ENCODE measurements at places on chromosomes 16 and 17.

GRCh38 chr17:7712111-7712771 is 5.3 kb upstream of the DNAH2 start:
- no peak for DNase-seq

GRCh38 chr17:45956090-45956489 is 43.0 kb upstream of the STH start:
- no peak for DNase-seq

- no peak for DNase-seq
These were observed 705 bp upstream of the CDRT4 start for GRCh38 chr17:15468126-15468525.

DNA sequence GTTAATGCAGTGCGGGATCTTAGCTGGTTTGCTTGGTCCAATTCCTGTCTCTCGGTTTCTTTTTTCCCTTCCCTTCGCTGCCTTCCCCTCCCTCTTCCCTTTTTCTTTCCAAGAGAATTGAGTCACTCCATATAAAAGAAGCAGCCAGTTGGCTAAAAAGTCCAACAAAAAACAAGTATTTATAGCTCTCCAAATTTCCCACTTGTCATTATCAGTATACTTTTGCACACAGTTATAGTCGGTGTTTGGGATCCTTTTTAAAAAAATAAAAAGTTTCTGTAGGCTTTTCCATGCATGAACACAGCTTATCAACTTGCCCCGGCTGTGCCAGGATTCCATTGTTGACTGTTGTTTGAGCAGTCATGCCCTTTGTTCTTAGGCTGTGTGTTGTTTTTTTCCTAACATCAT is 24.9 kb downstream of the HMOX2 start:
- no peak for DNase-seq

DNA sequence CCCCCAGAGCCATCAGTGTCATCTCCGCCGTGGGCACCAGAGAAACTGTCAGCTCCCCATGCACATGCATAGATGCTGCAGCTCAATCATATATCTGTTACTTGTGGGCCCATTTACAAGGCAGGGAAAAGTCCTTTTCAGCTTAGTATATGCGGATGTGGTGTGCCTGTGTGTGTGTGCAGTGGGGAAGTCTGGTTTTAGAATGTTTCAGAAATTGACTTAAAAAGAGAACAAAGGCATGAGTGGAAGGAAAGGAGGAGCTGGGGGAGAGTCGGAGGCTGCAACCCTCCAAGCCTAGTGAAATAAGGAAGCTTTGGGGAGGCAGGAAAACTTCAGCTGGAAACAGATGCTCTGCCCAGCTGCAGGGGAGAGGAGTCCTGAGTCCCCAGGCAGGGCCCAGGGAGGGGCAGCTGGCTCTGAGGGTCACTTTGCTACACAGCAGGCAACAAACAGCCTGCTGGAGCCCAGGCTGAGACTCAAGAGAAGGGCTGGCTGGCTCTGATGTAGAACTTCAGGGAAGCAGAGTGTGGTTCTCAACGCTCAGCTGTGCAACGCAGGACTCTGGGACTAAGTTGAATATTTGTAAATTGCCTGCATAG is 11.1 kb upstream of the CD300LD start:
- DNase-seq, result no peak

DNA sequence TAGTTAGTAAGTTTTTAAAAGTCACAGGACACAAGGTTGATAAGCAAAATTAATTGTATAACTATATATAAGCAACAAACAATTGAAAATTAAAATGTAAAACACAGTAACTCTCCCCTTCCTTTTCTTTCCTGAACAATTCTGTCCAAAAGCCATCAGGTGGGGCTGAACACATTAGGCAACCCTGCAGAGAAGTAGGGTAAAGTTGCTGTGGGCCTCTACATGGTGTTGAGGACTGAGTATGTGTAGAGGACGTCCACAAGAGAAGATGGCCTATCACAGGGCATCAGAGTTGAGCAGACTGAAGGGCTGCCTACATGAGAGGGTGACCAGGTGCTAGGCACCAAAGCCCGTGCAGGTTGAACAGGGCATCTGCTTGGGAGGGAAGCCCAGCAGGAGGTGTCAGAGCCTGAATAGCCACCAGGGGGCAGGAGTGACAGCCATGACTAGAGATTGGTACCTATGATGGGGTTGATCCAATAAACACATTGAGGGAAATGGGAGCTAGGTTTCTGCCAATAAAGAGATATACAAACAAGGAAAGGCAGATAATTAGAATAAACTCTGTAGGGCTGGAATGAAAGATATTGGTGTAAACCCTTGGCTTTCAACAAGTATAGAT is 415.1 kb downstream of the NPIPA8 start:
- DNase-seq, result no peak

DNA sequence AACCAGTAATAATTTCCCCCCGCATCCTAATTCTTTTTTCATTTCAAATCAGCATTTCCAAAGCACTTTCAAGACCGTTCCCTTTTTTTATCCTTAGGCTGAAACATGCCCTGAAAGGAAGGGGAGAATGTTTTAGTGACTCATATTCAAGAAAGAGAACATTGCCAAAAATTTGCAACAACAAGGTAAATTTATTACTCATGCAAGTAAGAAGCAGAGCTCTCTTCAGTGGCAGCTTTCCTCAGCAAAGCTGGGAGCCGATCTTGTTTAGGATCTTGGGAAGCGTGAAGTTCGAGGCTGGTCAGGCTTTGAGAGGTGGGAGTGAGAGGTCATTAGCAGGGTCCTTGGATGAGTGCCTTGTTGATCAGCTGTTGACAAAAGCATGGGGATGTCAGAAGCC is 129.5 kb downstream of the PRKCA start:
- DNase-seq, result peak; percentile 87

DNA sequence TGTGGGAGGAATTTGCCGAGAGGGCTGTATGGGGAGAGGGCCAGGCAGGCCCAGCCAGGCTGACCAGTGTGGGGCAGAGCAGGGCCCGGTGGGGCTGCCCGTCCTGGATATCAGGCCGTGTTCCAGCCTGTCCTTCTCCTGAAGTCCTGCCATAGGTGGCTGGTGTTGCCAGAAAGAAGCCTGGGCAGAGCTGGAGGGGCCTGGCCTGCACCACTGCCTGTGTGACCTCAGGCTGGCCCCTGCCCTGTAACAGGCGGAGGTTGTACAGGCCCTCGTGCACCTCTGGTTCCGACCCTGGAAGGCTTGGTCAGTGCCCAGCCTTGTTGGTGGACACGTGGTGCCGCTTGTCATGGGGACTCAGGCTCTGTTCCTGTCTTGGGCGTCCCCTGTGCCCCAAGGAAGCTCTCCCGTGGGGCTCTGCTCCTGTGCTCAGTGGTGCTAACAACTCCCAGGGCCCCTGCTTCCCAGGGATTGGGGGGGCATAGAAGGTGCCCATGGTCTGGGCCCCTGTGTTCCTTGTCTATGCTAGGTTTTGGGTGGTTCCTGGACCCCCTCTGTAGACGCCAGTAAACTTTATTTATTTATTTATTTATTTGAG is 33.3 kb downstream of the ADCY7 start:
- DNase-seq, result no peak

DNA sequence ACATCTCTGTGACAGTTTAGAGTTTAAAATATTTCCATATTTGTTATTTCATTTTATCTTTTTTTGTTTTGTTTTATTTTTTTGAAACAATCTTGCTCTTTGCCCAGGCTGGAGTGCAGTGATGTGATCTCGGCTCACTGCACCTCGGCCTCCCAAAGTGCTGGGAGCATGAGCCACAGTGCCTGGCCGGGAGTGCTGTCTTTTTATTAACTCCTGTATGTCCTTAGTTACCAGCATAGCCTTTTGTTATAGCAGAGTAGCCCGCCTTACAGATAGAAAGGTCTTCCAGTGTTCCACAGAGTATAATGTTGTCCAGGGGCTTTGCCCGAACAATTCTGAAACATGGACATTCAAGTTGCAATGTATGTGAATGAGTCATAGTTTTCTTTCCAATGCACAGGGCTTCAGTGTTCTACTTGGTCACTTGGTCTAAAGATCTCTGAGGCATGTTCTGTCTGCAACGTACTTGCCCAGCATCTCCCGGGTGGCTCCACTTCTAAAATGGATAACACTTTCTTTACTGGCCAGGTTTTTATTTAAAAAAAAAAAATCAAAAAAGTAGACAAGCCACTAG is 125.6 kb downstream of the KCNJ18 start:
- DNase-seq, result no peak

DNA sequence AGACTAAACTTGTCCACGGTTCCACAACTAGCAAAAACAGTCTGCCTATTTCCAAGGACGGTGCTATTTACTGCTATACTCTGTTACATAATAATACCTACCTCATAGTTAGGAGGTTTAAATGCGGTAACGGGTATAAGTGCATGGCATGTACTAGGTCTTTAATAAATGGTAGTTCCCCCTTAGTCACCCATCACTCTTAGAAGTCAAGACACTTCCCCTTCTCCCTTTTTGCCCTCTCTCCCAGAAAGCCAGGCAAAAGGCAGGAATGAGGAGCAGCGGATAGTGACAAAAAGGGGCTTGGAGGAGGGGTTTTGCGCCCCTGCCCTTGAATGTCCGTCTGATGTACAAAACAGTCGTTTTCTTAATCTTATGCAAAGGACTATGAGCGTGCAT is 1.1 kb upstream of the LSM12 start:
- no peak for DNase-seq

- DNase-seq, result peak; percentile 22
These were observed 9.2 kb downstream of the CHD3 start for GRCh38 chr17:7897773-7898172.

DNA sequence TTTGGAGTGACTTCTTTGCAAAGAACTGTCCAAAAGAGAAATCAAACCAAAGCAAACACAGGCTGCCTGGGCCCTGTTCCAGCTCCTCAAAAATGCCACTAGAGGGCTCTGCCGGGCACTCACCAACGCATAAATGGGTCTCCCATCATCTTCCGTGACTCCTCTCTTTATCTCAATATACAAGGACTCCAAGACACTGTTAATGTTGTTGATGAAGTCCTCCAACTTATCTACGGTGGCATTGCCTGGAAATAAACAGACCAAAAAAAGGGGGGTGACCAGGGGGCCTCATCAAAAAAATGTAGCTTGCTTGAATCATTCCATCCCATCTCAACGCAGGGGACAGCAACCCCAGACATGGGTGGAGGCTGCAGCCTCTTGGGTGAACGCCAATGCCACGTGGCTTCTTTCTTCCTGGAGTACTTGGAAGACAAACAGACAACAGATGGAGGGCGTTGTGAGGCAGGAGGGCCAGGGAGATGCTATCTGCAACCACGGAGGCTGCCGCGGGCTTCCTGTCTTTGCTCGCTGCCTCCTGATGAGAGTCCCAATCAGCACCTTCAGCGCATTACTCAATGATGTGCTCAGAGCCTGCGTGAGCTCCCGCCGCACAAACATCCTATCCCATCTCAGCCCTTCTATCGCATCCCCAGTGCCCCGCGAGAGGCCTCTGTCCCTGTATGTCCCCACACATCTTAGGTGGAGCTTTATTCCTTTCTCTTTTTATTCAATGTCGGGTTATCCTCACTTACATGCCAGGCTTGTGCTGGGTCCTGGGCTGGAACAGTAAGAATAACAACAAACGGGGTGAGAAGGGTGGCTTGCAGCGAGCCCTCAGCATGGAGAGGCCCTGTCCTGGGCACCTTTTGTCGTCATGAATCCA is 32.0 kb downstream of the KDM8 start:
- DNase-seq, result peak; percentile 75

GRCh38 chr16:23837553-23838308 is 1.9 kb downstream of the PRKCB start:
- DNase-seq, result no peak

DNA sequence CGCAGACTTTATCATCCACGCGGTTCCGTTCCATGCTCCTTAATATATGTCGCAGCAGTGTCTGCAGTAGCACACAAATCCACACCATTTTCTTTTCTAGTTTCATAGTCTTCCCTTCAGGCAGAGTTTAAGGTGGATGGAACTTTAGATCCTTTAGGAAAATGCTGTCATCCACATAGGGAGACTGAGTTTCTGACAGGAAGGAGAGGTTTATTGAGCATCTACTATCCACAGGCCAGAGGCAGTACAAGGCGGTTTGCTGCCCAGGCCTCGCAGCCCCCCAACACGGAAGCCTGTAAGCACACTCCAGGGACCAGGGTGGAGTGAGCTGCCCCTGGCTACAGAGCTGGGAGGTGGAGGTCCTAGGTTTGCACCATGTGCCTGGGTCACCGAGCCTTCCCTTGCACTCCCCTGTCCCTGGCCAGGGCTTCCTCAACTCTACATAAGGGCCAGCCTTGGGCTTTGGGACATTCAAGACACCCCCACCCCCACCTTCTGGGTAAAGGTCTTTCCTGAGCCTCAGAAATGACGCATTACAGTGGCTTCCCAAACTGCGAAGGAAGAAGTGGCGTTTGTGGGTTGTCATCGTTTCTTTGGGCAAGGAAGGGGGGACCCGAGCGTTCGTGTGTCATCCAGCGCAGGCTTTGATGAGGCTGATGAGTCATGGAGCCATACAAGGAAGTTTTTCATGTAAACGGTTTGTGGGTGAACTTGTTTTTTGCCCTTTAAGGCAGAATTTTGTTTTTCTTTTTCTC is 146.5 kb upstream of the PLCG2 start:
- peak; percentile 80 for DNase-seq

DNA sequence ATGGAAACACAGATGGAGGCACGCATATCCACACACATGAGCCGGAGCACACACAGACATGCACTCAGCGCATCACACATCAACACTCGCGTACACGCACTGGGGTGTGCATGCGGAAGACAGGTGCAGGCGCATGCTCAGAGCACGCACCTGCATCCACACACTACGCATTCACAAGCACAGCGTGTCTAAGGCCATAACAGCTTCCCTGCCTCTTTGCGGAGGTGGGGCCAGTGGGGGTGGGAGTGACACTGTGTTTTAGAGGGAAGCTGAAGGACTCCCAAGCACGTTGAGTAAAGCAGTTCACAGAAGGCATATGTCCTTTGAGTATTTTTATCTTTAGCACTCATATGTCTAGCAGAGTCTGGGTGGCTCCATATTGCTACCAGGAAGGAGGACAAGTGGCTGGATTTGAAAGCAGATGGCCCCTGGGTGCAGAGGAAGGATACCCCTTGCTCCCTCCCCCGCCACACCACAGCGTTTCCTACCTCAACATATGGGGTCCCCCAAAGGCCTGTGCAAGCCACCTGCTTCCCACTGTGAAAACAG is 68.6 kb upstream of the TOB1 start:
- DNase-seq, result no peak

DNA sequence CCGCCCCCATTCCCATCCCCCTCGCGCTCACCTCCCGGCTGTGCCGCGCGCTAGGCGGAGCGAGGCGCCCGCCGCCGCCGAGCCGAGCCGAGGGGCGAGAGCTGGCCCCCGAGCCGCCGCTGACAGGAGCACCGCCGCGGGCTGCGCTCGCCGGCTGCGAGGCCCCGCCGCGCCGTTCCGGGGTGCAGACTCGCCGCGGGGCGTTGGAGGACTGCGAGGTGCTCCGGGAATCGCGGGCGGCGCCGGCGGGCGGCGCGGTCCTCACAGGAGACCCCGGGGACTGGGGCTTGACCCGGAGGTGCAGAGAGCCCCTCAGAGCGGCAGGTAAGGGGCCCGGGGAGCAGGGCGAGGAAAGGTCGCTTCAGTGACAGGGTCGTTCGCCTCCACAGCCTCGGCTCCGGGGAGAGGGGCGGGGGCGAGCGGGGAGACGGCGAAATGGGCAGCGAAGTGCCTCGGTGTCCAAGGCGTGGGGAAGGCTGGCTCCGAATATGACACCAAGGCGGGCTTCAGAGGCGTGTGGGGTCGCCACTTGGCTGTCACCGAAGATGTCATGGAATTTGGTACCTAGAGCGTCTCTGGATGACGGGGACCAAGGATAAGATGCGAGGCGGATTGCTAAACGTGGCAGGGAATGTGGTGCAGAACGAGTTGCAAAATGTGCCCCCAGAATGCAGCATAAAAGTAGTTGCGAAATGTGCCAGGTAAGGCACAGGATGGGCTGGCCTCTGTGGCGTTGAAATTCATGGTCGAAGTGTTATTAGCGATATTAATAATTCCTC is 580 bp downstream of the TANC2 start:
- DNase-seq, result peak; percentile 30

All from HCEC 1CT (cell line).